MV-4-11 (cell line): ENCODE measurements at places on chromosomes 4 and X.

- DNase-seq: peak; percentile 40
Observed at GRCh38 chrX:118126286-118126685, 9.7 kb upstream of the KLHL13 start.

DNA sequence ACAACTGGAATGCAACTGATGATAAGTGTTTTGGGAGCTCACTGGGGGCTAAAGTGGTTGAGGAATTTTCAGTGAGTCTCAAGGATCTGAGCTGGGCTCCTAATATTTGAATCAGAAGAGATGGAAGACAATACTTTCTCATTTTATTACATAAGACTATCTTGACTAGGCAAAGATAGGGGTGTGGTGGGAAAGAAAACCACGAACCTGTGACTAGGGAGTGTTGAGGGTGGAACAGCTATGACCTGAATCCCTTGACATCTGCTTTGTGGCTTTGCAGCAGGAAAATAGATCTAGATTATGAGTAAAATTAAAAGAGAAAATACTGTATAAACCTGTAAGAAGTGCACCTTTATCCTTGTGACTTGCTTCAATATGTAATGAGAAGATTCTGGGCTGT lies 295.1 kb upstream of the TEX13A start:
- DNase-seq: no peak

DNA sequence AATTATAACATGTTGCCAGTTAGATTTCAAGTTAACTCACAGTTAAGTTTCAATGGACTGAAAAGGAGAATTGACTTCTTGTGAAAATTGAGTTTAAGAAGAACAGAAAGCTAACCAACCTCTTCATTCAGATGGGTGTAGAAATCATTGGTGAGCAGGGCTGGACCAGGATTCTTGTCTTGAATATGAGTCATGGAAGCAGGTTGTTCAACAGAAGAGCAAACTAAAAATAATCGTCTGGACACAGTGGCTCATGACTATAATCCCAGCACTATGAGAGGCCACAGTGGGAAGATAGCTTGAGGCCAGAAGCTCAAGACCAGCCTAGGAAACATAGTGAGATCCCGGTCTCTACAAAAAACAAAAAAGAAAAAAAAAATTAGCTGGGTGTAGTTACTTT lies 98.2 kb downstream of the ARSJ start:
- peak; percentile 85 for DNase-seq

DNA sequence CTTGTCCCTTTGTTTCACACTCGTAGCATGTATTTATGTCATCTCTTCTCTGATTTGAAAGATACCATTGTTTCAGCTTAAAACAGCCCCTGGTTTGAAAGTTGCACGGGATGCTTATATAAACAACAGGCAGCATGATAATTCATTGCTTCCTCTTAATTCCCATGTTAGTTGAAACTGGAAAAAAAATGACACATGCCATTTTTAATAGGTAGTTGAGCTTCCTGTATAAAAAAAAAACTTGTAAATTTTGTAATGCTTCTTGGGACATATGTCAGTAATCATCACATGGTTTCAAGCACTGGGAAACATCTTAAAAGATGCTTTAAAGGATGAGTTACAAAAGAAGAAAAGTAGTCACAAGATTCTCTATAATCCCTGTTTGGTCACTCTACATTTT lies 243.0 kb downstream of the PALLD start:
- no peak for DNase-seq

- DNase-seq: peak; percentile 77
Observed at GRCh38 chr4:6768539-6768905, 14.0 kb upstream of the KIAA0232 start.

DNA sequence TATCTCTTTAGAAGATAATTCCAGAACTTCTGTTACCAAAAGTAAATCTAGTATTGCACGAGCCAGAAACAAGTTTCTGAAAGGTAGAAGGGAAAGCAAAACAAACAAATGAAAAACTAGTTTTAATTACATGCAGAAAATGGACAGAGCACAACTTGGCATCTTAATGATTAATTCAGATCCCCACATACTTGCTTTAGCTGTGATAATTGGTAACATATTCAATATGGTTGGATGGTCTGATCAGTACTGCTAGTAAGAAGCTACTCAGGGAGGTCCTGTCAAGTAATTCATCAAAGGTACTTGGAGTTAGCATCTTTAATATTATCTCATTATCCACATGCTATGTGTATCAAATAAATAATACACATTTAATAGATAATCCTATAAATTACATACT lies 204.3 kb downstream of the TRAM1L1 start:
- no peak for DNase-seq

DNA sequence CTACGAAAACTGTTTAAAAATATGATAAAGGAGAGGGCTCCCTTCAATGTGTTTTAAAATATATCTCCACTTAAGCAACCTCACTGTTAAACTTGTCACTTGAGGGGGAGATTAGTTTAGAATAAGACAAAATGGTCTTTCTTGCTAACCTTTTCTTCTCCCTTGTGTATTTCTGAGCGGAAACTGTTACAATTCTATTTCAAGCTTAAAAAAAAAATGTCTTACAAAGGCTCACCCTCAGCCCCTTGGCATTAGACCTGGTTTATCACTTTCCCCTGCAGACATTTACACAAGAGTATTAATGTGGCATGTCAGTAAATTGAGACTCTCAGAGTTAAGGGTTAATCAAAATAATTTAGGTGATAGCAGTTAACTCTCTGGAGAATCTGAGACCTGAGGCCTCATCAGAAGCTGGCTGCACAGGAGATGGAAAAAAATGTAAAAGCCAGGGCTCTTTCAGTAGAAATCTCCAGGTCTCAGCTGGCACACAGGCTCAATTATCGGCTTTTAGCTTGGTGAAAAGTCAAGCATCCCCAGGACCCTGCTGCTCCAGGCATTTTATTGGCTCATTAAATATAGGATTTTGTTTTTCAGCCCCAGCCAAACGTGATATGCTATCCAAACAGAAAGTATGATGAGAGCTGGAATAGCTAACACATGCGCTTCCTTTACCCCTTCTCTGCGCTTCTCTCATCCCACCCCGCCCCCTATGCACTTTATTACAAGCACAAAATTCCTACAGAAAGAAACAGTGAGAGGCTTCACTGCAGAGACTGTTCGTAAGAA lies 130.5 kb downstream of the PPA2 start:
- no peak for DNase-seq

GRCh38 chr4:88752754-88753153 lies 55.1 kb upstream of the NAP1L5 start:
- DNase-seq: no peak
